Astrocyte of the hippocampus (primary cell): ENCODE measurements at places on chromosomes 3 and 15.
A peak's percentile ranks its signal among the peaks of the same experiment; 100 is the strongest.

DNA sequence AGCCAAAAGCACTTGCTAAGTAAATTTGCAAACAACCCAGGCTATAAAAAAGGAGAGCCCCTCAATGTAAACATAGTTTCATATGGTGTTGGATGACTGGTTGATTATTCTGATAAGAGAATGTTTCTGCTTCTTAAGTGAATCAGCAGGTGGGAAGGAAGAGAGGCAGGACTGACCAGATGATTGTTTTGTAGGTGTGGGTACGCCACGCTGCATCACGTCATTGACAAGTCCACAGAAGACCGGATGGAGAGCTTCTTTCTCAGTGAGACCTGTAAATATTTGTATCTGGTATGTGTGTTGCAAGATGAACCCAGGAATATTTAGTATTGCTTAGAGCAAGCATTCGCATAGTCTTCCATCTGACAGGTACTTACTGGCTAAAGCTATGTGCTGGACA is 23.4 kb downstream of the EDEM1 start:
- no peak for DNase-seq

DNA sequence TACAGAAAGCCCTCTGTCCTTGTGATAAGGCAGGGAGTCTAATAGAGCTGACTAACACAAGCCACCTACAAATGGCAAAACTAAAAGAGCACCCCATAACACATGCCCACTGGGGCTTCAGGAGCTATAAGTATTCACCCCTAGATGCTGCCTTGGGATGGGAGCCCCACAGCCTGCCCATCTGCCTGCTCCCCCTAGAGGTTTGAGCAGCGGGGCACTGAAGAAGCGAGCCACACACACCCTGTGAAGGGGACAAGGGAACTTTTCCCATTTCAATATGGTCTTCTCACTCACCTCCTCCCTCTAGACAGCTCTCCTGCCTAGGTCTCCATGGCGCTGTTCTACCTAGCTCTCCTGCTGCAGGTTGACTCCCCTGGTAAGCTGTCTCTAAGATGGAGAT is 261.0 kb downstream of the SHQ1 start:
- no peak for DNase-seq

DNA sequence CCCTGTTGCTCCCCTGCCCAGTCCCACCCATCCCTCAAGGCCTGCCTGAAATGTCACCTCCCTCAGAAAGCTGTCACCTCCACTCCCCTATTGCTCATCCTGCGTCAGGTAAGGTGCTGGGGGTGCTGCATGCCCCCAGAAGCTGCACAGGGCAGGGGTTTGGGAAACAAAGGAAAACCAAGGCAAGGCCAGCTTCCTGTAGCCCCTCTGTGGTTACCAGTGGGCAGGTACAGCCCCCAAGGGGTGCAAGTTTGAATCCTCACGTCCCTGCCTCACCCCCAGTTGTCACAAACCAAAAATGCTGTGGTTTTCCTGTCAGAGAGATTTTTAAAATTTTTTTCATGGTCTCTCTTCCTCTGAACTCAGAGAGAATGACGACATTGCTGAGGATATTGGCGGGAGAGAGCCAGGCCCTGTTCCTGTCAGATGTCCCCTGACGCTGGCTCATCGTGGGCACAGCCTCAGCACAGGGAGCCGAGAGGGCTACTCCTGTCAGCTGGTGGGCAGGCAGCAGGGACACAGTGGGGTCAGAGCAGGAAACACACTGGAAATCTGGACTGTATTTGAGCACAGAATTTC is 27.0 kb downstream of the PSTPIP1 start:
- peak; percentile 53 for DNase-seq

DNA sequence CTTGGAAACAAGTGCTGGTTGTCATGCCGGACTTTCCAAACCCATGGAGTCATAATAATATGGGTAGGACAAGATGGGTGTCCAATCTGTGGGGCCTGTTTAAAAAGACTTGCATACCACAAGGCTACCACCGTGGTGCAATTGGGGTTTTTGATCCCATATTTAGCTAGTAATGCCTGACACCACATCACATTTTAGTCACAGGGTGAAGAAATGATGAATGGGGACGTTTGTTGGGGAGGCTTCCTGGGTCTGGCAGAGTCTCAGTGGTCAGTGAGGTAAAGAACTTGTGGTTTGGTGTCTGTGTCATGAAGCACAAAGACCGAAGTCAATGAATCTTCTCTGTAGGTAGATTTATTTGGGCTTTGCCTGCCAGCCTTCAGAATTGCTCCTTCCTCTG is 31.0 kb downstream of the P3H2 start:
- DNase-seq = peak; percentile 51

DNA sequence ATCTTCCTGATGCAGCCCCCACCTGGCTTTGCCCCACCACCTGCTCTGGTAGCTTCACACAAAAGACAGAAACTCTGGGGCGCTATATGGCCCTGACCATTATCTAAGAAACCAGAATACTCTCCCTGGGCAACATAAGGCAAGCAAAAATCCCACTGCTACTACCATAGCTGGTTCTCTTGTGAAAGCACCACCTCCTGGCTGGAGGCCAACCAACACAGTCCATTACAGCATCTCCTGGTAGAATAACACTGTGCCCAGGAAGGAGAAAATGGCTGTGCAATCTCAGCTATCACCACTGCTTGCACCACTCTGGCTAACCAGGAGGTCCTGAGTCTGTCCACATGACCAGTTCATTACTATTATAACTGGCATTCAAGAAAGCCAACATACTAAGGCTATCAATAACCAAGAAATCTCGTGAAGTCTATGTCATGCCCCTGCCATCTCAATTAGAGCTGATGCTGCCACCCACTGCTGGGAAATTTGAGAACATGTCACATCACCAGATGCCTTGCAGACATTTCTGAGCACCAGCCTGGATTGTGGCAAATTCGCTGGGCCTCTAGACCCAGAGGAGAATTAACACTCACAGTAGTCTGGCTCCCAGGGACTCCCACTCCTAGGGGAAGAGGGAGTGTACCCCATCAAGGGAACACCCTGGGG is 1114.8 kb downstream of the ROBO2 start:
- no peak for DNase-seq

DNA sequence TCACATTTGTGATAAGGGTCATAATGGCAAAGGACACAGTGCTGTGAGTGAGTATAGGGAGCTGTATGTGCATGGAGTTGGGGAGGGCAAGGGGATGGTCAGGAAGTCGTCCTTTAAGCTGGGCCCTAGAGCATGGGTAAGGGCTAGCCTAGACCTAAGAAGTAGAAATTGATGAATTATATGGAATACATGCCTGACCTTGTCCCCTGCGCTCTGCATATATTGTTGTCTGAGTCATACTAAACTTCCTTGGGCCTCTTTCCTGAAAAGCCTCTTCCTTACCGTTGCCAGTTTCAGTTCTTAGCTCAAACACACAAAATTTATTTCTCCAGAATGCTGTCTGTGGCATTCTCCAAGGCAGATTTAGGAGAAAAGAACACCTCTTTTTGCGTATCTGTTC is 4.6 kb downstream of the SNRK start:
- DNase-seq = no peak

DNA sequence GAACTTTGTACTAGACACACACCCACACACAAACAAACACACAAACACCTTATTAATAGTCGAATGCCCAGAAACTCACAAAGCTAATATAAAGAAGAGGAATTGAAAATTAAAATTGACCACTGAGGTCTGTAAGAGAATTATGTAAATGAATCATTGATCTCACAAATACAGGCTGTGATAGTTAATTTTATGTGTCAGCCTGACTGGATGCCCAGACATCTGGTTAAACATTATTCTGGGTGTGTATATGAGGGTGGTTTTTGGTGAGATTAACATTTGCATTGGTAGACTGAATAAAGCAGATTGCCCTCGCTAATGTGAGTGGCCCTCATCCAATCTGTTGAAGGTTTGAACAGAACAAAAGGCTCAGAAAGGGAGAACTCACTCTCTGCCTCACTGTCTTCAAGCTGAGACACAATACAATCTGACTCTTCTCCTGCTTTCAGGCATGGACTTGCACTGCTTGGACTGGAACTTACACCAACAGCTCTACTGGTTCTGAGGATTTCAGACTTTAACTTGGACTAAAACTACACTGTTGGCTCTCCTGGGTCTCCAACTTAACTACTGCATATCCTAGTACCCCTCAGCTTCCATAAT is 199.4 kb upstream of the TTC14 start:
- DNase-seq = no peak

DNA sequence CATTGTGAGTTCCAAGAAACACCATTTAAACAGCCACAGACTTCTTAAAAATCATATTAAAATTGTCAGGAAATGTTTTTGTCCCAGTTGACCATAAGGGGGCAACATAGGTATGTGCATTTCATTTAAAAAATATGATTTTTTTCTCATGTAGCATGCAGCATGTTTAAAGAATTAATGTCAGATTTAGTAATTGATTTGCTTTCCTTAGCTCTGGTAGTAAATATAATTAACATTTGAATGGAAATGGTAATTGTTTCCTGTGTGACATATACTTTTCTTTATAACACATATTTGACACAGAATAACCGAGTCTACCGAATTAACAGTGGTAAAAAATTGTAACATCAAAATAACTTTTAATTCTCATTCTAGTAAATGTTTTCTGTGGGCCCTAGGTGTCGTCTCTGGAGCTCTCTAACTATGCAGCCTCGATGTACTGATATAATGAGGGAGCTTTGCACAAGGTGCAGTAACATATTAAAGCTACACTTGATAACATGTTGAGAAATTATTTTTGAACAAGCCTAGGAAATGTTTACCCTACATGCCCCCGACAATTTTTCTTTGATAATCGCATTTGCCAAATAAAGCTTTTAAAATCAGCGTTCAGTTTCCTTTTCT is 34.9 kb downstream of the NXPE3 start:
- DNase-seq = peak; percentile 33

DNA sequence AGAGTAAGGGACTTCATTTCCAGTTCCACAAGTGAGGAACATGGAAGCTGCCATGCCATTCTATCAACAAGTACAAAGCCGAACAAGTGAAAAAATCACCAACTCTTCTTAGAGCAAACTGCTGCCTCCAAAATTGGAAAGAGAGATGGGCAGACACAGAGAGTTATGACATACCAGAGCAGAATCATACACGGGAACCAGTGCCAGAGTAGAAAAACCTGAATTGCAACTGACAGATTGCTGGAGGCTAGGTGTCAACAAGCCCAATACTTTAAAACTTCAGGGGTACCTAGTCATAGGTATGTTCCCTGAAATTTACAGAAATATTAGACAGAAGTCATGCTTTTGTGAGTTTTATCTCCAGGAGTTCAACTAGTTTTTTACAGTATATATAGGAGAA is 62.0 kb downstream of the TTBK2 start:
- no peak for DNase-seq

DNA sequence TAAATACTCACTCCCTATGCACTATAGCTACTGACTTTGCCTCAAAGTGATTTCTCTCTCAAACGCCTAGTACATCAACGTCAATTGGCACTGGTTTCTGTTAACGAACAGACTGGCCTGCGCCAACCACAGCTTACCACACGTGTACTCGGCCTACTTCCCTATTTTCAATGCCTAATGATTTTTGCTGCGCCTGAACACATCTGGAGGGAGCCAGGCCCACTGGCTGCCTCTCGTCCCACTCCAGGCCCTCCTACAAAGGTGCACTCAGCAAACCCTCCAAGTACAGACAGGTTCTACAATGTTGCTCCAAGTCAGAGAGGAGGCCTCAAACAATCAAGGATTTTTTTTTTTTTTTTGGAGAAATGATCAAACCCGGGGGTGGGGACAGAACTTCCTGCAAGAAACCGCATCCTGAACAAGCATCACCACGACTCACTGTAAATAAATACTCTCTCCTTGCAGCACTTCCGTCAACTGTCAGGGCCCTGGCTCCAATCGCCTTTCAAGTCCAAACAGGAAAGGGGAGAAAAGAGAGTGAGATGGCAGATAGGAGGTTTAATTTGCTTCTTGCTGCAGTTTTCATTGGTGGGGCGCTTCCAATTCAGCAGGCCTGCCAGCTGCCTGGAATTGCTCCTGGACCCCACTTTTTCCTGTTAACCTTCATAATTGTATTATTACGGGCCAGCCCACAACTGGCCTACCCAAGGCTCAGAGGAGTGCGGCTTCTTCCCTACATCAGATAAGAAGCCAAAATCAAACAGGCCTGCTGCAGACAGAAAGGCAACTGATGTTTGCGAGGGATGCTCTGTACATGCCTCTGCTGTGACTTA is 139.3 kb downstream of the FOXP1 start:
- DNase-seq = no peak

- peak; percentile 48 for DNase-seq
These were observed 837.1 kb downstream of the AGBL1 start for GRCh38 chr15:86916671-86917360.

DNA sequence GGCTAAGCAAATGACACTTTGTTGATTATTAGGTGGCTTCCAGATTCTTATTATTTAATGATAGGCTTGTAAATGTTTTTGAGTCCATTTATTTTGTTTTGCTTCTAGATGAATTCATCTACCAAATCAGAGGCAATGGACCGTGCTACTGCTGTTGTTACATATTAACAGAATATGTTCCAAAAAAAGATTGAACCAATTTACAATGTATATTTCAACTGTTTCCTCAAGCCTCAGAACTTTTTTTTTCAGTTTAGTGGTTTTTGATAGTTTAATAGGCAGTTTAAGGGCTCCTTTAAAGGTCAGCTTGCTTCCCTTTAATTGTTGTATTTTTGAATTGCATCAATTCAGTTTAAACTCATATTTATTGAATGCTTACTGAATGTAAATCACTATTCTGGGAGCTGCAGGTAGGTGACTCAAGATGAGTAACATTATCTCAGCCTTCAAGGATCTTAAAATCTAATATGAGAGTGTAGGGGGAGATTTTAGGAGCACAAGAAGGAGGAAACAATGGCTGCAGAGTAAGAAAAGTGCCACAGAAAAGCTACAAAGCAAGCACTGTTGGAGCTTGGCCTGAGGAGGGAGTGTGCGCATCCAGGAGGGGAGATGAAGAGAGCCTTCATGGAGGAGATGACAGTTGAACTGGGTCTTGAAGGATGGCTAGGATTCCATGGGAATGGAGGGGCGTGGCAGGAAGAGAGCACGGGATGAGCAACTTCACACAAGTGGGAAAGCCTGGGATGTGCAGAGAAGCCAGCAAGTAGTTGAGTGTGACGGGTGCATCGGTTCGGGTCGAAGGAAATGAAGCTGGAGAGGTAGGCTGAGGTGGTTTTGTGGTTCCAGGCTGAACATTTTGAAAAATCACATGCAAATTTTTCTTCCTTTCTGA is 14.7 kb downstream of the MAP2K1 start:
- no peak for DNase-seq

DNA sequence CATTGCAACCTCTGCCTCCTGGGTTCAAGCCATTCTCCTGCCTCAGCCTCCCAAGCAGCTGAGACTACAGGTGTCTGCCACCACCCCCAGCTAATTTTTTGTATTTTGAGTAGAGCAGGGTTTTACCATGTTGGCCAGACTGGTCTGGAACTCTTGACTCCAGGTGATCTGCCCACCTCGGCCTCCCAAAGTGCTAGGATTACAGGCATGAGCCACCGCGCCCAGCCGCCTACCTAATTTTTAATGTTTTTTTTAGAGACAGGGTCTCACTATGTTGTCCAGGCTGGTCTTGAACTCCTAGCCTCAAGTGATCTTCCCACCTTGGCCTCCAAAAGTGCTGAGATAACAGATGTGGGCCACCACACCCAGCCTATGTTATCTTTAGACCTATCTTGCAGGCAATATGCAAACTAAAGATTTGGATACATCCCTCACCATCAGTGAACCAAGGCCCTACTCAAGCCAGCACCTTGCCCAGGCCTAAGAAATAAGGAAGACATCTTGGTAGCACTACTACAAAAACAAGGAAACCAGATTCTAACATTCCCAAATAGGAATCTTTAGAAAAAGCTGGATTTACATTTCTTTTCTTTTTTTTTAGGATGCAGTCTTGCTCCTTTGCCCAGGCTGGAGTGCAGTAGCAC is 6.3 kb upstream of the GMPPB start:
- no peak for DNase-seq
